Activated CD4-positive, alpha-beta memory T cell treated with anti-CD3 and anti-CD28 coated beads for 36 hours (primary cell): ENCODE measurements at places on chromosomes 3 and 15. TPM values are rescaled to one million over a fixed set of nuclear protein-coding genes. Genes with fewer than 3 reads are reported as not detected.

HCLS1 gene
- total RNA-seq: 251 TPM

USP13 gene
- total RNA-seq: 12.5 TPM

FANCD2 gene
- total RNA-seq: 89.4 TPM

AGBL1 gene
- 0.10 TPM for total RNA-seq

SEMA6D gene
- total RNA-seq: not detected

FGF12 gene
- not detected for total RNA-seq

TAGLN3 gene
- 0.85 TPM for total RNA-seq

GRCh38 chr3:194103983-194104751 lies 31.8 kb upstream of the HES1 start:
- H3K4me3 ChIP-seq: no peak overlapping the region
- H3K36me3 ChIP-seq: no peaks in the 10 kb centered on the region
- no peak for DNase-seq
- peaks cover 9% of the 10 kb centered on the region for H3K4me1 ChIP-seq
- H3K27me3 ChIP-seq: peaks cover 7% of the 10 kb centered on the region
- H3K27ac ChIP-seq: no peak overlapping the region

GRCh38 chr3:143750841-143751240 lies 97.4 kb downstream of the SLC9A9 start:
- DNase-seq: no peak
- no peaks in the 10 kb centered on the region for H3K36me3 ChIP-seq
- H3K27me3 ChIP-seq: no peaks in the 10 kb centered on the region
- H3K4me1 ChIP-seq: peaks cover 34% of the 10 kb centered on the region
- no peak overlapping the region for H3K27ac ChIP-seq

DNA sequence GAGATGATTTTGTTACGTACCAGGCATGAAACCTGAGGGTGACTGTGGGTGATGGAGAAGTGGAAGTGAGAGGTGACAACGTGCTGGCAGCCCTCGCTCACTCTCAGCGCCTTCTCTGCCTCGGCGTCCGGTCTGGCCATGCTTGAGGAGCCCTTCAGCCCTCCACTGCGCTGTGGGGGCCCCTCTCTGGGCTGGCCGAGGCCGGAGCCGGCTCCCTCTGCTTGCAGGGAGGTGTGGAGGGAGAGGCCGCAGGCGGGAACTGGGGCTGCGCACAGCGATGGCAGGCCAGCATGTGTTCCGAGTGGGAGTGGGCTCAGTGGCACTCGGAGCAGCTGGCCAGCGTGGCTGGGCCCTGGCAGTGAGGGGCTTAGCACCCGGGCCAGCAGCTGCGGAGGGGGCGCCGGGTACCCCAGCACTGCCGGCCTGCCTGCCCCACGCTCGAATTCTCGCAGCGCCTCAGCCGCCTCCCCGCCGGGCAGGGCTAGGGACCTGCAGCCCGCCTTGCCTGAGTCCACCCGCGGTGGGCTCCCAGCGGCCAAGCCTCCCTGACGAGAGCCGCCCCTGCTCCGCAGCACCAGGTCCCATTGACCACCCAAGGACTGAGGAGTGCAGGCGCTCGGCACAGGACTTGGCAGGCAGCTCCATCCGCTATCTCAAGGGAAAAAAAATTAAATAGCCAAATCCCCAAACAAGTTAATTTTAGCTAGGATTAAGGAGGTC lies 29.7 kb upstream of the MYRIP start:
- H3K36me3 ChIP-seq: no peaks in the 10 kb centered on the region
- H3K27ac ChIP-seq: no peak overlapping the region
- DNase-seq: no peak
- no peaks in the 10 kb centered on the region for H3K4me1 ChIP-seq

- peaks cover 13% of the 10 kb centered on the region for H3K4me1 ChIP-seq
- DNase-seq: no peak
- H3K27me3 ChIP-seq: no peaks in the 10 kb centered on the region
- H3K27ac ChIP-seq: no peak overlapping the region
Observed at GRCh38 chr3:107797586-107797985, 274.8 kb downstream of the BBX start.

GRCh38 chr3:160671231-160671630 lies 5.7 kb upstream of the ARL14 start:
- H3K36me3 ChIP-seq: no peaks in the 10 kb centered on the region
- H3K4me3 ChIP-seq: no peak overlapping the region
- DNase-seq: no peak
- H3K27me3 ChIP-seq: peaks cover 7% of the 10 kb centered on the region
- H3K27ac ChIP-seq: no peak overlapping the region

GRCh38 chr15:91104111-91104510 lies 4.1 kb downstream of the SV2B start:
- peaks cover 64% of the 10 kb centered on the region for H3K27me3 ChIP-seq
- H3K36me3 ChIP-seq: no peaks in the 10 kb centered on the region
- no peak for DNase-seq
- peaks cover 15% of the 10 kb centered on the region for H3K4me1 ChIP-seq
- H3K4me3 ChIP-seq: no peak overlapping the region
- H3K27ac ChIP-seq: no peak overlapping the region

DNA sequence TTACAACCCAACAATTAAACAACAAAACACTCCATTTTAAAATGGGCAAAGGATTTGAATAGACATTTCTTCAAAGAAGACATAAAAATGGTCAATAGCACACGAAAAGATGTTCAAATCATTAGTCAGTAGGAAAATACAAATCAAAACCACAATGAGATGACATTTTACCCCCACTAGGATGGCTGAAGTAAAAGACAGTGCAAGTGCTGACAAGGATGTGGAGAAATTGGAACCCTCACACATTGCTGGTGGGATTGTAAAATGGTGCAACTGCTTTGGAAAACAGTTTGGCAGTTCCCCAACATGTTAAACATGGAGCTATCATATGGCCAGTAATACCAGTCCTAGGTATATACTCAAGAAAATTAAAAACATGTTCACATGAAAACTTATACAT lies 11.6 kb downstream of the GALNT15 start:
- no peak overlapping the region for H3K27ac ChIP-seq
- H3K4me3 ChIP-seq: no peak overlapping the region
- no peak for DNase-seq
- H3K36me3 ChIP-seq: no peaks in the 10 kb centered on the region

DNA sequence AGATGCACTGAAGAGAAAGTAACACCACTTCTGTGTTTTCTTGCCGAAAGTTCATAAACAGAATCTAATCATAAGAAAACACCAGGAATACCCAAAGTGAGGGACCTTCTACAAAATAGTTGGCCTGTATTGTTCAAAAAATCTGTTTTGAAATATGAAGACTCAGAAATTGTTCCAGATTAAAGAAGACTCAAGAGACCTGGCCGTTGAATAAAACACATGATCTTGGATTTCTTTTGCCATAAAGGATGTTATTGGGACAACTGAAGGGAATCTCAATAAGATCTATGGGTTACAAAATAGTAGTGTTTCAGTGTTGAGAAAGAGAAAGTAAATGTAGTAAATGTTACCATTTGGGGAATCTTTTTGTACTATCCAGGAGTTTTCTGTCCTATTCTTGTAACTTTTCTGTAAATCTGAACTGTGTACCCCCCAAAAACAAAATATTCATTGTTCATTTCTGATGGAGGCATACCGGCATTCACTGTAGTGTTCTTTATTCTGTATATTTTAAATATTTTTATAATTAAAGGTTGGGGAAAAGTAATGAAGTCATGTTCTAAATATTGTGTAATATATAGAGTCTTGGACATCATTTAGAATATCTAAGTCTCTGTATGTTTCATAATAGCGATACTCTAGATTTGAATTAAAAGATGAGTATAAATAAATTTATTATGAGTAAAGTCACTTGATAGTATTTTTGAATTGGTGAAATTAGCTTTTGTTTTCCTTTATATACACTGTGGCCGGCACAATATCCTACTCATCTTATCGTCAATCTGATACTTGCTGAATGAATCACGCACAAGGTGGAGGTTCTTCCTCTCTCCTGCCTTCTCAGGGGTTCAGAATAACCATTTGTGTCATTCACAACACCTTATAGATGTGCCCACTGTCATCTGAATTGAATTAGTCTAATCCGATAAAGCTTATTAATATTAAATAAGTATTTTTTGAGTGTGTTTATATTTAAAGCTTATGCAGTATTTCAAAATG lies 66.7 kb downstream of the TRAK1 start:
- no peak overlapping the region for H3K27ac ChIP-seq
- H3K36me3 ChIP-seq: no peaks in the 10 kb centered on the region
- H3K4me1 ChIP-seq: peaks cover 17% of the 10 kb centered on the region
- DNase-seq: no peak
- no peak overlapping the region for H3K4me3 ChIP-seq
- no peaks in the 10 kb centered on the region for H3K27me3 ChIP-seq

DNA sequence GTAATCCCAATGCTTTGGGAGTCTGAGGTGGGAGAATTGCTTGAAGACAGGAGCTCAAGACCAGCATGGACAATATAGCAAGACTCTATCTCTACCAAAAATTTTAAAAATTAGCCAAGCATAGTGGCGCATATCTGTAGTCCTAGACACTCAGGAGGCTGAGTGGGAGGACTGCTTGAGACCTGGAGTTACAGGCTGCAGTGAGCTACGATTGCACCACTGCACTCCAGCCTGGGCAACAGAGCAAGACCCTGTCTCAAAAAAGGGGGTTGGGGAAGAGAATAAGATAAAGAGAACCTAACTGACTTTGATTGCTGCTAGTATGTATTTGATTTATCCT lies 755 bp downstream of the CD200R1 start:
- peak overlapping the region; percentile 82 for H3K4me3 ChIP-seq
- peaks cover 83% of the 10 kb centered on the region for H3K4me1 ChIP-seq
- H3K27ac ChIP-seq: peak overlapping the region; percentile 85
- H3K27me3 ChIP-seq: no peaks in the 10 kb centered on the region

DNA sequence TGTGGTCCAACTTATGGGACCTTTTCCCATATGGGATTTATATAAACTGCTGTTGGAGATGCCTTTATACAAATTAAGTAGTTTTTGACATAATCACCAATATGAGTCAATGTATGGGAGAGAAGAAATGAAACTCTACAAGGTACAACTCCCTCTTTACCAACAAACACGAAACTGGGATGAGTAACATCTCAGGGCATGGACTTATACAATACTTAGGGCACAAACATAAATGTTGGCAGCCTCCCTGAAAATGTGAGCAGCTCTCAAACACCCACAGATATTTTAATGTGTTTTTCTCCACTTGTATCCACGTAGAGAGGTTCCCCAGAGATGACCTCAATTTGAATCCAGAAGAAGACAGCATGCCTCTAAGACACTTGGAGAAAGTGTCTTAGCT lies 161.6 kb downstream of the MAGI1 start:
- H3K27me3 ChIP-seq: no peaks in the 10 kb centered on the region
- H3K4me1 ChIP-seq: no peaks in the 10 kb centered on the region
- DNase-seq: no peak
- H3K36me3 ChIP-seq: no peaks in the 10 kb centered on the region
- H3K4me3 ChIP-seq: no peak overlapping the region
- H3K27ac ChIP-seq: no peak overlapping the region

DNA sequence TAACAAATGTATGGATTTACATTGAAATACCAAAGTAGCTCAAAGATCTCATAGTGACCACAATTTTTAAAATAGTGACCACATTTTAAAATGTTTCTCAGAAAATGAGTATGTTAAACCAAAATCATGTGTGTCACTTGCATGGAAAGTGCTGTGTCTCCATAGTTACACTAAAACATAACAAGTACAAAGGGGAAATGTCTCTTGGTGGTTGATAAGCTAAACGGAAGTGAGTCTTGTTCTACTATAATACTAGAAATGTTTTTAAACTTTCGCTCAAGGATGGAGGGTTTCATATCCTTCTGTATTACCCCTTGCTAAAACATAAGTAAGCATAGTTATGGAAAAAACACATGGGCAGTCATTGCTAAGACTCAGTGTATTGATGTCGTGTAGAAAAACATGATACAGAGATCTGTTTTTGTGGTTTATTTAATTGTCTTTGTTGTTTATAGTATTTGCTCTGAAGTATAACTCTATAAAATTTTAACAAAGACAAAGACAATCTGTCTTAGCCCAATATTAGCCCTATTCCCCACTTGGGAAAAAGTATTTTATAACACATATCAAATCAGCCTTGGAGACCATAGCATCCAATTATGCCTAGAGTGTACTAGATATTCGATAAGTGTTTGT lies 27.0 kb upstream of the DENND4A start:
- no peaks in the 10 kb centered on the region for H3K36me3 ChIP-seq
- DNase-seq: no peak
- peaks cover 50% of the 10 kb centered on the region for H3K4me1 ChIP-seq

DNA sequence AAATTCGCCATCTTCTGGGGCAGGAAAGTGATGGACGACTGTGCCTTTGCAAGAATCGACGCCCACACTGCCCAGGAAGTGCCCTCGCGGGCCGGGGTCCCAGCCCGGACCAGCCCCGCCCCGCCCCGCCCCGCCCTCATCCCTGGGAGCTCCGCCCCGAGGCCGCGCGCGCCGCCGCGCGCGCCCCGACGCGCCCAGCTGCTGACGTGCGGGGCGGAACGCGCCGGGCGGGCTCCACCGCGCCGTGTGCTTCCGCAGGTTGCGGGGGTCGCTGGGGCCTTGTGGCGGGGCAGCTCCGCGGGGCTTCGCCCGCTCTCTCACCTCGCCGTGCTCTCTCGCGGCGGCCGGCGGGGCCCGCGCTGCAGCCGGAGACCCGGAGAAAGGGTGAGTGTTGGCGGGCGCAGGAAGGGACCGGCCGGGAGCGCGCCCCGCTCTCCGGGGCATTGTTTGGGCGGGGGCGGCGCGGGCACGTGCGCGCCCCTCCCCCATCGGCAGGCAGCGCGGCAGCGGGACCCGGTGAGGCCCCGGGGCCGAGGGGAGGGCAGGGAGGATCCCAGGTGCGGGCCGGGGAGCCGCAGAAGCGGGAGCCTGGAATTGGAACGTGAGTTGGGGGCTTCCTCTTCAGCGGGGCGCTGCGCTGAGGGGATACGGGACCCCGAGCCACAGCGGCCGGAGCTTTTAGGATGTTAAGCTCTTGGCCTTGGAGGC lies at the start of gene YEATS2:
TSS of gene YEATS2 (plus strand) at position 188 of the 708 bp plus-strand sequence. CDS start 17,366 bp downstream, outside the sequence.
- peaks cover 19% of the 10 kb centered on the region for H3K36me3 ChIP-seq
- no peaks in the 10 kb centered on the region for H3K27me3 ChIP-seq
- H3K4me1 ChIP-seq: peaks cover 32% of the 10 kb centered on the region
- DNase-seq: peak; percentile 88
- H3K4me3 ChIP-seq: peak within 1 kb of the TSS; percentile 82

DNA sequence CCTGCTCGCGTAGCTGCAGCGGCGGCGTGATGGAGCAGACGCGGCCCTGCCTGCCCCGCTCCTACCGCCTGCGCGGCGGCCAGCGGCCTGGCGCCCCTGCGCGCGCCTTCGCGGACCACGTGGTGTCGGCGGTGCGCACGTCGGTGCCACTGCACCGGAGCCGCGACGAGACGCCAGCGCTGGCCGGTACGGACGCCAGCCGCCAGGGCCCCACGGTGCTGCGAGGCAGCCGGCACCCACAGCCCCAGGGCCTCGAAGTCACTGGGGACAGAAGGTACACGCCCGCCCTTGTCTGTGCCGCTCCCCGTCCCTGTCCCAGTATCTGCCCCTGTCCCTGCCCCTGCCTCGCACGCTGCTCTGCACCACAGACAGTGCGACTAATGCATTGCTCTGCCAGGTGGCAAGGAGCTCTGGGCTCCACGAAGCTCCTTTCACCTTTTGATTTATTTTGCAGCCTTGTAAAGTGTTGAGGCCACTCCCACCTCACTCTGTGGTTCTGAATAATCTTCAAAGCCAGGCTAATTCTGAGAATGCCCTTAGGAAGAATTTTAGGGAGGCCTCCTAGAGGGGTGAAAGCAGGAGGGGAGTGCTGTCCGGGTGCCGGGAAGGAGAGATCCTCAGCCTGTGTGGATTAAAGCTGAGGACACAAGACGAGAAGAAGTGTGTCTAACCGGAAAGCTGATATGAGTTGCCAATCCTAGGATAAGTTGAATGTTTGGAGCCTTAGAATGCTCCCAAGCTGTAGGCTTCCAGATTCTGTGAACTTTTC lies 100.0 kb downstream of the THSD4 start:
- no peaks in the 10 kb centered on the region for H3K4me1 ChIP-seq
- H3K27ac ChIP-seq: no peak overlapping the region
- no peaks in the 10 kb centered on the region for H3K36me3 ChIP-seq
- DNase-seq: no peak
- no peak overlapping the region for H3K4me3 ChIP-seq

- no peak for DNase-seq
- no peaks in the 10 kb centered on the region for H3K27me3 ChIP-seq
- H3K27ac ChIP-seq: peak overlapping the region; percentile 49
Observed at GRCh38 chr3:156685198-156685597, 10.8 kb downstream of the TIPARP start.
